ENCODE measurements at places on chromosomes 1 and 21.
A peak's percentile ranks its signal among the peaks of the same experiment; 100 is the strongest.

- peak; percentile 24 for DNase-seq
Observed at GRCh38 chr1:154154534-154155191, at the start of gene NUP210L. Gene NUP210L (minus strand): TSS chr1:154155073.

GRCh38 chr1:3727042-3727824 lies 25.0 kb upstream of the CCDC27 start:
- peak; percentile 48 for DNase-seq

DNA sequence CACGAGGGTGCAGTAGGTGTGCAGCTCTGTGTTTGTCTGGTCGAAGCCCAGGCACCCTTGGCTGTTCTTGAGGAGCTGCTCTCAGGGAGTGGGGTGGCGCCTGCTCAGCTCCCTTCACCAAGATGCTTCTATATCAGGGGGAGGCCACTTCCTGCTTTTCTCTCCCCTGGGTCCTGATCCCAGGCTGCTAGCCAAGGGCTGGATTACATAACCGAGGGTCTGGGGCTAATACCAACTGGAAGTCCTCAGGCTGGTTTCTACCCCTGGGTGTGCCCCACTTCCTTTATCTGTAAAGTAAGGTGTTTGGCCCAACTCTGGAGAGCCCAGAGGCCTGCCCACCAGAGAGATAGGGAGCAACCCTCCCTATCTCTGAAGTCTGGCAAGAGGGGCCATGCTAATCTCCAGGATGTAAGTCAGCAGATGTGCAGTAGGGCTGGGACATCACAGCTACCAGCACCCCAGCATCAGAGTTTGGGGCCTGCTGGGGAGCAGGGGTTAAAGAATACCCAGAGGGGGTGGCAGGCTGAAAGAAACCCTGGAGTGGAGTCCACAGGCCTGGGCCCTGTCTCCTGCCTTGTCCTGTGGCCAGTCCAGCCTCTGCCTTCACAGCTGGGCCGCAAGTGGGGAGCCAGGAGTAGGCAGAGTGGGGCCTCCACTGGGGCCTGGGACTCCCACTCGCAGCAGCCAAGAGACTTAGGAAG lies 2.1 kb downstream of the SELENBP1 start:
- no peak for DNase-seq

GRCh38 chr1:110686188-110686587 lies 11.4 kb upstream of the KCNA3 start:
- no peak for DNase-seq

DNA sequence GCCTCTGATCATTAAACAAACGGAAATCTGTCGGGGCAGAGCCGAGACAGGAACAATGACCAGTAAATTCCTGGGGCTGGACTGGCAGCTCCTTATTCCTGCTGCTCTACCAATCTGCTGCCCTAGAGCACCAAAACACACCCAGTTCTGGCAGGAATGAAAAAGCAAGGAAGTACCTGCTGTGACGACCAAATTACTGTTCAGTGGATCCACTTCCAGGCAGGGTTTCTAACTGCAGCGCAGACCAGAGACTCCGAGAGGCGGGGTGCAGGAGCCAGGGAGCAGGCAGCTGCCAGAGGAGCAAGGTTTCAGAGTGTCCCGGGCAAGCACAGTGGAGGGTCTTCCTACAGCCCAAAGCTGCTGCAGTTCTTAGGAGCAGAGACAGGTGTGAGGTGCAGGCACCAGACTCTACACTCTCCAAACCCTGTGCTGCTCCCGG lies 32.4 kb downstream of the KANK4 start:
- DNase-seq: no peak

DNA sequence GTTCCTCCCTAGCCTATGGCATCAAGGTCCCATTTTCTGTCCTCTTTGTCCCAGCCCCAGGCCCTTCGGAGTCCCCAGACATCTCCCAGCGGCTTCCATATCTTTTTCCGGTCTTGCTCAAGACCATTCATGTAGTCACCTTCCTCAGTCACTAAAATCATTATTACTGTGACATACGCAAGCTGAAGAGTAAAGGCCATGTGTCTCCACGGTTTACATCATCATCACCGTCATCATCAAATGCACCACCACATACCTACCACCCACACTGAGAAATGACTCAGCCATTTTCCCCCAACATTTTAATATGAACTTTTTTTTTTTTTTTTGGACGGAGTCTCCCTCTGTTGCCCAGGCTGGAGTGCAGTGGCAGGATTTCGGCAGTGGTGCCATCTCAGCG lies 43.4 kb downstream of the FHAD1 start:
- DNase-seq: peak; percentile 36

DNA sequence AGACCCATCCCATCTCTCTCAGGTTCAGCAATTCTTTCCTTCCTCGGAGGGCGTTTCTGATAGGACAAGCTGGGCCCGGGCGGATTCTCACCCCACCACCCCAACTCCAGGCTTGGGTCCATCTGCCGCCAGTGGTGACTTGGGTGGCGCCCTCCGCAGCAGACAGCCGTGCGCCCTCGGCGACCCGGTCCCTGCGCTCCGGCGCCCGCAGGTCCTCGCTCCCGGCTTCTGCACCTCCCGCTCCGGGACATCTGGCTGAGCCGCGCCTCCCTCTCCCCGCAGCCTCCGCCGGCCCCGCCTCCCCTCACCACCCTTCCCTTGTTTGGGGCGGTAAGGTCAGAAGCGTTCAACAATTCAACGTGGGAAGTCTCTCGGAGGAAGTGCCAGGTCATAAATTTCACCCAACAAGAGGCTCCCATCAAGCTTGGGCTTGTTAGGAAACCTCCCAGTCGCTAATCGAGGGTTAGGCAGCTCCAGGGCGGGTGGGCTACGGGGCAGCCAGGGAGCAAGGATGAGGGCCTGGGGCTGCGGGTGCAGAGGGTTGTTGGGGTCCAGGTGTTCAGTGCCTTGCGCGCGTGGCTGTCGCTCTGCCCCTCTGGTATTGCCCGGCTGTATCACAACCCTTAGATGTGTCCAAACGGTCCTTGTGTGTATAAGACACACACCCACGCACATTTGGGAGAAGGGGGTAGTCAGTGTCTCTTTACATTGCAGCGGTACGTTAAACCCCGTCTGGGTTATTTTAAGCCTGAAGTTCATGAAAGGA lies 39.8 kb downstream of the OLIG1 start:
- peak; percentile 61 for DNase-seq

DNA sequence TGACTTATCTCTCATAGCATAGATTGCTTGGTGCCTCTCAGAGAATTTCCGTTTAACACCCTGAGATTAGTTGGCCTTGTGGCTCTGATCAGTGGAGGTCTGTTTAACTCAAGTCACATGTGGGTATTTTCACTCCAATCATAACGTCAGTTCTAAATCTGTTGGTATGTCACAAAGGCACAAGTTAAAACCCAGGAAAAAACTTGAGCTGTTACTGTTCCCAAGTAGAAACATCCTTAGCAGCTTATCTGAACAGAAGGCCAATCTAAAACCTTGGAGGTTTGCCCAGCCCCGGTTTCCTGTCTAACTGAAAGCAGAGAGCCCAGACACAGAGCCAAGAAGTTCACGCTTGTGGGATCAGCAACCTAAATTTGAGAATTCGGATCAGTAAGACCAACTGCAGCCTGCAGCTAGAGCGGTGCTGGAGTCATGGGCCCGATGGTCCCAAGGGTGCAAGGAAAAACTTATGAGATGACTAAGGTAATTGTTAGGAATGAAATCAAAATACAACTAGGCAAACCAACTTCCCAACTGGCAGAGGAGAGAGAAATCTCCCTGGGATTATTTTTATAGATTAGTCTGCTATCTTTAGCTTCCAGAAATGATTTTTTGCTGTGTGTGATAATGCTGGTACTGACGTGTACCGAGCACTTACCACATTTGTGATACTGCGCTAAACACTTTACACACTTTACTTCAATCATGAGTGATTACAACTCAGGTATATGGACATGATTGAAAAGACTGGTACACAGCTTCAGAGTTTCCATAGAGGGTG lies 90.2 kb upstream of the C1orf21 start:
- no peak for DNase-seq

DNA sequence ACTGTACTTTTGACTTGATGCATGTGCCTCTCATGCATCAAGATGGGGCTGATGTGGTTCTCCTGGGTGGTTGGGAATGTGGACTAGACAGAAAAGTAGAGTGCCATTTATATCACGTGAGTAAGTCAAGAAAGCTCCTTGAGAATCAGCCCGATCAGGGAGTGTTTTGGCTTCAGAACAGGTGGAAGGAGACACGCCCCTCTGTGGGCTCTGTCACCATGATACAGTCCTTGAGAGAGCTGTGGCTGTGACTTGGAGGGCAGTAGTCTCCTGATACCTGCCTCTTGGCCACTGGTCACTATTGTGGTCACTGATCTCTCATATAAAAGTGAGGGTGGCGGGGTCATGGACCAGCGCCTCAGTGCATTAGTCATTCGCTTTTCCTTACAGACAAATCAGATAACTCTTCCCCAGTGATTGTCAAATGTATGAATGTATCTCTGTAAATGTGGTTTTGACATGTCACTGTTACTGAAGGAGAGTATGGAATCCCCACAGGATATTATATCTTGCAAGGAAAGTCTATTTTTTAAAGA lies 8.9 kb upstream of the C4BPB start:
- DNase-seq: no peak

- no peak for DNase-seq
Observed at GRCh38 chr1:235229868-235230267, 68.8 kb upstream of the RBM34 start.

GRCh38 chr1:204033306-204033705 lies 39.6 kb upstream of the SOX13 start:
- DNase-seq: no peak

DNA sequence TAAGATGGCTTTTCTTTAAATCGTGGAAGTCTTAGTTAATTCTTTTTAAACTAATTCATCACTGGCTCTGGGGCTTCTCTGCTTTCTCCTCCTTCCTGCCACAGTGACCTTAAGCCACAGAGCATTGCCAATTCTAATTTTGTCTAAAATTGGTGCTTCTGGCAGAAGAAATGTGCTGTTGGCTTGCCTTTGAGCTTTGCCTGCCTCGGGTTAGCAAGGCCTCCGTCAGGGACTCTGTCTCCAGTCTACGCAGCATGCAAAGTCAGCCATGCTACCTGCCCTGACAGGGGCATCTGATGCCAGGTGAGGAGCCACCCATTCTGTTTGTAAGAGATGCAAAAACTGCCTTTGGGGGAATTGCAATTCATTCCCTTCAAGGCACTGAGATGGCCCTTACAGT lies 25.2 kb downstream of the CLDN14 start:
- DNase-seq: no peak

DNA sequence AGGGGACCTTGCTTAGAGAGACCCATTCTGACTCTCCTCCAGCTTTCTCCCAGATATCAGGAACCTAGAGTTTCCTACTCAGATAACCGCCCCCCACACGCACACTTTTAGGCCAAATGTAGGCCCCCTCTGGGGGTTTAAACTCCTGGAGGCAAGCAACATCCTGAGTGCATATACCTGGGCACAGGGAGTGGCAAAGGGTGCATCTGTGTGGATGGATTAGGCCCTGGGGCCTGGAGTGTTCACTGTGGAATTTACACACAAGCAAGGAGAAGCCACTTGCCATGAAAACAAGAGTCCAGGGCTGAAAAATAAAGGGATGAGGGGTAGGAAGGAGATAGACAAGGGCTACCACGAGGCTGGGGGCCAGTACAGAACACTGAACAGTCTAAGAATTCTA lies 343.1 kb downstream of the NTNG1 start:
- DNase-seq: no peak

- no peak for DNase-seq
Observed at GRCh38 chr1:195981448-195982139, 626.6 kb downstream of the KCNT2 start.

- no peak for DNase-seq
Observed at GRCh38 chr21:43912500-43912899, 47.5 kb downstream of the AGPAT3 start.

DNA sequence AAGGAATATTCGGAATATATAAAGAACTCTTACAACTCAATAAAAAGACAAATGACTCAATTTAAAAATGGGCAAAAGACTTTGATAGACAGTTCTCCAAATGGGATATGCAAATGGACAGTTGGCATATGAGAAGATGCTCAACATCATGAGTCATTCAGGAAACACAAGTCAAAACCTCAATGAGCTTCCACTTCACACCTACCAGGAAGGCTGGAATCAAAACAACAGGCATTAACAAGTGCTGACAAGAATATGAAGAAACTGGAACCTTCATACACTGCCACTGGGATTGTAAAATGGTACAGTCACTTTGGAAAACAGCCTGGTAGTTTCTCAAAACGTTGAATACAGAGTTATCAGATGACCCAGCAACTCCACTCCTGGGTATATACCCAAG lies 17.2 kb downstream of the PGBD5 start:
- DNase-seq: no peak

- no peak for DNase-seq
Observed at GRCh38 chr1:243792401-243792800, 57.6 kb downstream of the AKT3 start.

DNA sequence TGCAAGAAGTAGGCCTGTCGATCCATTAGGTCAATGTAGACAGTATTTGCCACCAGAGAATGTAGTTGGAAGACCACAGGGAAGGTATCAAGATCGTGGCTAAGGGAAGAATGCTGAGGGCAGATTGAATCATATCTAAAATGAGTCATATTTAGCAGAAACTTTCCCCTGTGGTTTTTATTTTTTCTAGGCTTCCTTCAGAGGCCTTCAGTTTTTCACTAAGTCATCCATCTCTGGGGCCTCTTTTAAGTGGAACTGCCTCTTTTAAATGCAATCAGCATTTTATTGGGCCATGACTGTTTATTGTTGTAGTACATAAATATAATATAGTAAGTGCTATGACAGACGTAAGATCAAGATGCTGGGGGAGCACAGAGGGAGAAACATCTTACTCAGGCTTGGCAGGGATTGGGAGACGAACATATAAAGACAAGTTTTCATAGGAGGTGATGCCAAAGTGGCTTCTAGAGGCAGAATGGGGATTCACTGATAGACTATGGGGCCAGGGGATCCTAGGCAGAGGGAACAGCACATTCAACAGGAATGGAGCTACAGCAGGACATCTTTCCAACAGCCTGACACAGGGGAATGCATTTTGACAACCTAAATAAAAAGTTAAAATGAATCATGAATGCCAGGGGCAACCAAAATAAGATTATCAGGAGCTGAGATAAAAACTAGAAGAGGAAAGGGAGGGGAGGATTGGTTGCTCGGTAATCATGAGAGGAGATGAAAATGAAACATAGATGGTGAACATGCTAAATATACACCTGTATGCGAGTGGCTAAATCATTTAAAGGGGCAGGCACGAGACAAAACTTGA lies 20.1 kb downstream of the UBE2U start:
- DNase-seq: no peak

DNA sequence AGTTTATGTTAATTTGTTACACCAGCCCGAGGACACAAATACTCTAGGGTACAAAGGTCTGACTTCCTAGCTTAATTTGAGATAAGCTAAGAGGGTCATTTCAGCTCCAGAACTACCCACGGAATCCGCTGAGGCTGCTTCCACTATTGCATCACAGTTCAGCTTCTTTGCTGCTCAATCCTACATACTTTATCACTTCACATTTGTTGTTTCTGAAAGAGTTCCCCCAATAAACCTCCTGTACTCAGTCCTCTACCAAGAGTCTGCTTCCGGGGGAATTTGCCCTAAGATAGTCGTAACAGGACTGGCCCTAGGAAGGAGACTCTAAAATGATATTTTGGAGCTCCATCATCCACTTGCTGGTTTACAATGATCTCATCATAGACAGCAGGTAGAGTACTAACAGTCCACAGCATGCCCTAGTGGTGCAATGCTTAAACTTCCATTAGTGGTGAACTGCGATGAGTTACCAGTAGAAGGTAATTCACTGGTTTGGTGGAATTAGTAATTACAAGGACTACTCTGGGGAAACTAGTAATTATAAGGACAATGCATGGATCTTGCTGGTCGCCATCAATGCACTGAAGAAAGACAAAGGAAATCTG lies 229.3 kb downstream of the USH2A start:
- DNase-seq: no peak

GRCh38 chr1:180585994-180586359 lies 27.2 kb downstream of the OVAAL start:
- DNase-seq: no peak
